Activated CD4-positive, alpha-beta T cell treated with anti-CD3 and anti-CD28 coated beads, Interleukin-2, amount 10 ng/mL, durations not matched to agents 24 days and 14 days (primary cell): ENCODE measurements at places on chromosomes 11 and 22. TPM values are rescaled to one million over a fixed set of nuclear protein-coding genes. Genes with fewer than 3 reads are reported as not detected.

GRCh38 chr22:48745842-48746788, 1081.6 kb downstream of the BRD1 start:
- H3K4me1 ChIP-seq, result no peaks in the 10 kb centered on the region
- no peak overlapping the region for H3K27ac ChIP-seq
- H3K4me3 ChIP-seq, result no peak overlapping the region
- H3K27me3 ChIP-seq, result no peaks in the 10 kb centered on the region
- DNase-seq, result no peak
- no peaks in the 10 kb centered on the region for H3K36me3 ChIP-seq

DNA sequence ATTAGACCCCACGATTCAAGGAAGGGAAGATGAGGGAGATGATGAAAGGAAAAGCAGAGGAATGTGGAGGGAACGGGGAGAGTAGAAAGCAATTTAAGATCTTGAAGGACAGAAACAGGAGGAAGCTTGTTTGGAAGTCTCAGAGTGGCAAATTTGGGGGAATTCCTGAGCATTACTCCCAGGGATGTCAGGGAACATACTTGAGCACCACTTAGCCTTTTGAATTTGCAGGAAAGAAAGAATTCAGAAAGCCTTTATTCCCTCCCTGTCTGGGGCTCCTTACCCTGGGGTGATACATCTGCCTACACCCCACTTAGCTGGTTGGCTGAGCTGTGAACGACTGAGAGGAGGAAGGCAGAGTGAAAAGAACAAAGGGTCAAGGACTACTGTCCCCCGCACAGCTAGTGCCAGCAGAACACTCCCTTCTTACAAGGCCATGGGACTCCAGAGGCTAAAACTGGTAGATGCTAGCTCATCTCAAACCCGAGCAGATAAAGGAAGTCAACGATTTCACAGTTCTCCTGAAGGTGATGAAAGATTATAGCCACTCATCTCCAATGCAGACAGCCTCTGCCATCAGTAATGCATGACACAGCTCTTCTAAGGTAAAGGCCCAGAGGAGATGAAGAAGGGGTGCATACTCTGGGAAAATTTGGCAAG, 84.0 kb upstream of the AKIP1 start:
- H3K4me1 ChIP-seq, result peaks cover 2% of the 10 kb centered on the region
- peaks cover 2% of the 10 kb centered on the region for H3K27me3 ChIP-seq
- H3K27ac ChIP-seq, result no peak overlapping the region
- no peak for DNase-seq
- H3K4me3 ChIP-seq, result no peak overlapping the region

Gene ALDH3B2
- not detected in 2 replicates for total RNA-seq

Gene RIC3
- 4.5 and 7.2 TPM in 2 replicates for total RNA-seq

Gene MS4A6E
- total RNA-seq, result not detected in 2 replicates

Gene TMEM126B
- total RNA-seq, result 52.2 and 54.4 TPM in 2 replicates
